Cerebellar nuclear complex (tissue), 1 donor: ENCODE measurements at places on chromosomes 1 and 21.

DNA sequence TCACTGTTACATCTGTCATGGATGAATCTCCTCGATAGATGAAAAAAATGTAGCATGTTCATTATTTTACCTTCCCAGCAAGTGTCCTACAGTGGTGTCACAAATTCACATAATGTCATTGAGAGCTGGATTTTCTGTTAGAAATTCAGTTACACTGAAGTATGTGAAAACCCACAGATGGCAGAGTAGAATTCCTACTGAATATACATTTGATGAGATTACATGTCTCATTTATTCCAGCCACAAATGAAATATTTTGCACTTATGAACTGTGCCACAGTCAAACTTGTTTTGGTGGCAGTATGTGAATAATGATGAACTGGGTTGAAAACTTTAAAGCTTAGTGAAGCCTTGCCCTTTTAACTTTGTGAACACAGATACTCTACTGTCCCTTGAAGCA lies 301.9 kb upstream of the DPYD start:
- DNase-seq = no peak

DNA sequence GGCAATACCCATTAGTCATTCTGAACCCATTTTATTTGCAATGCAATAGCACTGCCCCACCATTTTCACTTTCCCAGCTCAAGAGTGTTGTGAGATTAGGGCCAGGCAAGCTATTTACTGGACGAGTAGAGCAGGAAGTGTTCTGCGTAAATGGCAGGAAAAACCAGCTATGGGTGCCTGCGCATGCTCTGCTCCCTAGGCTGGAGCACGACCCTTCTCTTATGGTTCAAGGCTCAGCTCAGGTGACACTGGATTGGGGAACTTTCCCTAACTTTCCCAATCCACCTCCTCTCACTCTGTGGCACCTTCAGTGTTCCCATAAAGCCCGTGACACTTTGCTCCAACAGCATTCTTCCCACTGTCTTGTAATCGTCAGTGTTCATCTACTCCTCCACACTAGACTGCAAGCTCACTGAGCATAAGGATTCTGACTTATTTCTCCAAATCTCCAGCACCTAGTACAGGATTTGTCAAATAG lies 3.6 kb upstream of the MAN1A2 start:
- DNase-seq = no peak

DNA sequence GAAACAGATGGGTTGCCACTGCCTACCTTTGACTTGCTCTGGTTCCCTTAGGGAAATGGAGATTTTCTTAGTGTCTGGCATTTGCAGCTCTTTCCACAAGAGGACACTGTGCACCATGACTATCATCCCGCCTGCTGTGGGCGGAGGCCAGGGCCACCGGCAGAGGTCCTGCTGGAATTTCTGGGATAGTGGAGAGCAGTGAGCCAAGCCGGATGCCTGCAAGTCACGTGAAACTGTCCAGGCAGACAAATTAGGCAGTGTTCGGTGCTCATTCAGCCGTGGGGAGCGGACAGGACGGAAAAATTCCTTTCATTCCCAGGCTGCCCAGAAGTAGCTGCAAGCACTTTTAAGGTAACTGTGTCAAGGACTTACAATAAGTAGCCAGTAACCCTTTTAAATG lies 43.4 kb downstream of the IGSF5 start:
- no peak for DNase-seq

- no peak for DNase-seq
Measured at GRCh38 chr1:13757693-13758092, 57.7 kb downstream of the PRDM2 start.

DNA sequence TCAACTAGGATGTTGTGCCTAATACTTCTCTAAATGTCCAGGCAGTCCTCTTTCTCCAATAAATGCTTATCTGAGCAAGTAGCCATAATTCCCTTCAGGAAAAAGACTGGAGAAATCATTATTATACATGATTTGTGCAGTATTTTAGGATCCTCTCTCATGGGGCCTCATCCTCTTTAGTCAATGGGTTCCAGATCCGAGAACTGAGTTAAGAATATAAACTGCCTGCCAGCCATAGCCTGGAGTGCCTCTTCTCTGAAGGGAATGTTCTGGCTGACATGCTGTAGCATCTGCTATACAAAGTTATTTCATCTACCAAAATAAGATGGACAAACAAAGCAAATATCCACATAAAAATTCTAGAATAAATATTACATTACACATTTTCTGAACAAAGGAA lies 334.0 kb upstream of the PRMT6 start:
- DNase-seq = no peak

DNA sequence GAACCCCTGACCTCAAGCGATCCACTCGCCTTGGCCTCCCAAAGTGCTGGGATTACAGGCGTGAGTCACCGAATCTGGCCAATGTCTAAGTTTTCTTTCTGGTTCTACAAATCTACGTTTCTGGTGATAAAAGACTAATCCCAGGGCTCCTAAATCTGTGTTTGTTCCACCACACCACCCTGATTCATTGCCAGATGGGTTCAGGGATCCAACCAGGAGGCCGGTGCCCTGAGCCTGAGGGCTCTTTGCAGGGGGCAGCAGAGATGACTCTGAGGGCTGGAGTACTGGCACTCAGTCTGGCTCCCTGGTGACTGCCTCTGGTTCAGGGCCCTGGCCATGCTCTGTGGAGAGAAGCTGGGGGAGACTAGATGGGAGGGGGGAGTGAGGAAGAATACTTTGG lies 10.5 kb upstream of the OPRD1 start:
- DNase-seq = no peak

GRCh38 chr1:160007577-160008200 lies 24.1 kb downstream of the PIGM start:
- DNase-seq = no peak

DNA sequence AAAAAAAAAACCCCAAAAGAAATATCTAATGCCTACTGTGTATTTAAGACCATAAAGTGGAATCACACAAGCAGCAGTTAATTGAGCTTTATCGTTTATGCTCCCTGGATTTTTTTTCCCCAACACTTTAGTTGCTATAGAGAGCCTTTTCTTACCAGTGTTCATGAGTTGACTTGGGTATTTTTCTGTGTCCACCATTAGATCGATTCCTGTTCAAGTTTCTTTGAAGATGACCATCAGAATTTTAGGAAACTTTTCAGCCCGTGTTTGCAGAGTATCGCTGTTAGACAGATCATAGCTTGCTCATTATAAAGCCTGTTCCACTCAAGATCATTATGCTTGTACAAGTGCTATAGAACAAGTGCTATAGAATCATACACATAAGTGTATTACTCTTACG lies 1.5 kb downstream of the RALGPS2 start:
- DNase-seq = no peak

DNA sequence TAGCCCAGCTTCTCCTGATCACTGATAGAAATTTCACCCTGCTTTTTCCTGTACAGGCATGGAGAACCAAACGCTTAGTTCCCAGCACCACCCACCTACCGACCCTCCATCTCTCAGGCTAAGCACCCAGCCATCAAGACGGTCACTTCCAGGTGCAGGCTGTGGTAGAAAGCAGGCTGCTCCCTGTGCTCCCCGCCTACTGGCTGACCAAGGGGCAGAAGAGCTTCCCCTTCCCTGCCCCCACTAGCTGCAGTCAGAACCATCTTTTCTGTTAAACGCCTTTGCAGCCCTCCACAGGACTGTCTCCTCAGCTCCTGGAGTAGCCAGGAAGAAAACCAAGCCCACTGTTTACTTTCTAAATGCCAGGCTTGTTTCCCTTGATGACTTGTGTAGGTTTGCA lies 23.0 kb downstream of the SPATA46 start:
- DNase-seq = no peak

DNA sequence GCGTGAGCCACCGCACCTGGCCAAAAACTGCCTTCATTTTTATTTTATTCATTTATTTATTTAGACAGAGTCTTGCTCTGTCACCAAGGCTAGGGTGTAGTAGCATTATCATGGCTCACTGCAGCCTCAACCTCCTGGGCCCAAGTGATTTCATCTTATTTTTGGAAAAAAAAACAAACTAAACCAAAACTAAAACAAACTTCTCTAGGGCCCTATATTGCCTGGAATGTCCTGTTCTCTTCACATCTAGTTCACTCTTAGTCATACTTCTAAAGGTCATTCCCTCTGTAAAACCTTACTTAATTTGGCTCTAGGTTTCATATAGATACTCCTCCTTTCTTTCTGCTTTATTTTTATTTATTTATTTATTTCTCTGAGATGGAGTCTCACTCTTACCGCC lies 15.6 kb downstream of the RPS27 start:
- DNase-seq = no peak

DNA sequence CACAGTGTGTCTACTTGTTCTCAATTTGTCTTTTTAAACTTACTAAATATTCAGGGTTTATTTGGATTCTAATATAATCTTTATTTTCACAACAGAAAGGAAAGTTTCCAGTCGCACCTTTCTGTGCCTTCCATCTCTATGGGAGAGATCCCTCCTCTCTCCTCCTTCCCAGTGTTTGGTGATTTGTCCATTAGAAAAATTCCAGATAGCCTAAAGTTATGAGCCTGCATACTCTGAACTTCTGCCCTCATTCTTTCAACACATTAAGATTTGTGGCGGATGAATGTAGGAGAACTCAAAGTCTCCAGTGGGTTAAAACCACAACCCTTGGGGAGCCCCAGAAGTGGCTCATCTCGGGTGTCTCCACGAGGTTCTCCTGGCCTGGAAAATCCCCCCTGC lies 3.6 kb downstream of the NHLH2 start:
- DNase-seq = no peak

DNA sequence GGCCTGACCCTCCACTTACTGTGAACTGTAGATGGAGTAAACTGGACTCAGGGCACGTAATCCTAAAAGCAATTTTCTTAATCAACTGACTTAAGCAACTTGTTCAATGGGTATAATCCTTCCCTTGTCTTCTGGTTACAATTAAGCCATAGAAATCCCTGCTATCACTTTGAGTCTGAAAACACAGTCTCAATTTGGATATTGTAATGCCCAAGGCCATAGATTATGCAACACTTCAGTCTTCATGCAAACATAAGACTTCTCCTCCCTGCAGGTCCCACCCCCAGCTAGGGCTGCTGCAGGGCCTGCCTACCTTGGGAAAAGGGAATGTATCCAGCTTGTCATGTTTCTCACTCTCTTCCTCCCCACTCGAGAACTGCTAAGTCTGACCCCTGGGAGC lies 6.2 kb upstream of the SLC5A9 start:
- DNase-seq = no peak

GRCh38 chr1:162185314-162186025 lies 116.0 kb downstream of the NOS1AP start:
- no peak for DNase-seq
